Brain microvascular endothelial cell (primary cell): ENCODE measurements at places on chromosomes 5 and 9.
A peak's percentile ranks its signal among the peaks of the same experiment; 100 is the strongest.

GRCh38 chr5:124729720-124730359 is 16.6 kb downstream of the ZNF608 start:
- DNase-seq, result no peak

DNA sequence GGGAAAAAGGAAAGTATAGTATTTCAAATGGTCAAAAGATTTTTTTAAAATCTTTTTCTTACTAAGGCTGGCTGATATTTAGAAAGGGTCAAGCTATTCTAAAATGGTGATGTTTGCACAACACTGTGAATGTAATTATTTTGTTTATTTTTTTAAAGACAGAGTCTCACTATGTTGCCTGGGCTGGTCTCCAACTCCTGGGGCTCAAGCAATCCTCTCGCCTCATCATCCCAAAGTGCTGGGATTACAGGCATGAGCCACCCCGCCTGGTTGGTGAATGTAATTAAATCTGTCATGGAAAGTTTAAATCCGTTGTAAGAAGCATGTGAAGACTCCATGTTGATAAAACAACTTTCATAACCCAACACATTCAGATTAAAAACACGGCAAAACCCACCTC is 2.6 kb downstream of the UBTD2 start:
- DNase-seq, result peak; percentile 17

GRCh38 chr9:6758248-6758497 is 400 bp downstream of the KDM4C start:
- no peak for DNase-seq

DNA sequence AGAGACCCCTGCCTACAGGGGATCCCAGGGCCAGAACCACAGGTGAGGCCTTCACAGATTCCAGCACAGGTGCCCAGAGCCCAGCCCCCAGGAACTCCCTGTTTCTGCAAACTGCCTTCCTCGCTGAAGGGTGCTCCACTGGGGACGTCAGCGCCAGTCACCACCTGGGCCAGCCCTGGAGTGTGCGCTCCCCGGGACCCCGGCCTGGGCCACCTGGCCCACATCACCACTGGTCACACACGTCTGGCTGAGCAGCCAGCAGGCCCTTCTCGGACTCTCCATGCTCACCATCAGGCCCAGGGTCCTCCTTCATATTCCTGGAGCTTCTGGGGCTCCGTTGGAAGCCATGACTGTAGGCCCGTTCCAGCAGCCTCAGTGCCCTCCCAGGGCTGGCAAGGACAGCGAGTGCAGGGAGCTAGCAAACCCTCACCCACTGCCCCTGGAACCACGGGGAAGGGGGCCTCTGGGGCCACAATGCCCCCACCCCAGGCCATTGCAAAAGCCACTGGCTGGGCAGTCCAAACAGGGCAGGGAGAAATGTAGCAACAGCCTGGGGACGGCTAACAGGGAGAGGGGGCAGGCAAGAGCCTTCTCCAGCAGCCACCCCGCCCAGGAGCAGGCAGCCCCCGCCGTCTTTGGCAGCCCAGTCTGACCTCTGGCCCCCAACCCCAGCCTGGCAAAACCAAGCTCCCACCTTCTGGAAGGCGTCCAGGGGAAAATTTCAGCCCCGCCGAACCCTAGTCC is 1.3 kb downstream of the AGPAT2 start:
- no peak for DNase-seq

DNA sequence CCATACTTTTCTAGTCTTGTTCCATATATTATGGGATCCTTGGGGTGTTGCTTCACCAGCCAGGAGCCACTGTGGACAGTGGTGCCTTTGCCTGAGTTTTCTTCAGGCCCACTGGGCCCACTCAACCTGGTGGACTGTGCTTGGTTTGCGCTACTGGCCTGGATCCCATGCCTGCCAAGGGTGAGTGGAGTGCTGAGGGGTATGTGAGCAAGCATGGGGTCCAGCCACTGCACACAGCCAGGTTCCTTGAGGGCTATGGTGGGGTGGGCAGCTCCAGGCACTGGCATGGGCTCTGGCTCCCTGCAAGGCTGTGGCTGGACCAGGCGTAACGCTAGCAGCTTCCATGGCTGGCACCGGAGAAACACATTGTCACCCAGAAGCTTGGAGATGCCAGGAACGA is 13.2 kb upstream of the PRR16 start:
- DNase-seq, result no peak

DNA sequence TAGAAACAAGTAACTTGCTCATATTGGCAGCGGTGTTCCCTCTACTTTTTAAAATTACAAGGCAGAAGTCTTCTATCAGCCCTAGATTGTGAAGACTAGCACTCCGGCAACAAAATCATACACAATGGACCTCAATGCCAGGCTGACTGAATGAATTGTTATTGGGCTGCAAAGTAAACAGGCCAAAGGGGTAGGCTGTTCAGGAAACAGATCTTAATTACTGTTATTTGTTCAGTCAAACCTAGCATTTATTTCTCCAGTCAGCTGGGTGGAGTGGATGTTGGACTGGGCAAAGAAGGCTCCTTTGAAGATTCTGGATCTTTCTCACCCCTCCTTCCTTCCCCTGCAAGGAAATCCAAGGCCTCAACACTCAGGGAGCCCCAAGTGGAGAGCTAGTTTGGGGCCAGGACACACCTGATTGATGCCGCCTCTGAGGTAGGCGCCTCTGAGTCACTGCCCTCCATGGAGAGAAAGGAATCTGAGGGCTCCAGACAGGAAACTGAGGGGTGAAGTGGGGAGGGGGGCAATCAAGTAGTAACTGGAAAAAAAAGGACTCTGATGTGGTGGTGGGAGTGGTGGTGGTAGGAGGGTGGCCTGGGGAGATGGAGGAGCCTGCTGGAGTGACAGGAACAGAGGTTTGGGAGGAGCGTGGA is 35.5 kb downstream of the SERINC5 start:
- DNase-seq, result no peak

- peak; percentile 39 for DNase-seq
Measured at GRCh38 chr5:142770650-142771609, 753 bp downstream of the ARHGAP26 start.

DNA sequence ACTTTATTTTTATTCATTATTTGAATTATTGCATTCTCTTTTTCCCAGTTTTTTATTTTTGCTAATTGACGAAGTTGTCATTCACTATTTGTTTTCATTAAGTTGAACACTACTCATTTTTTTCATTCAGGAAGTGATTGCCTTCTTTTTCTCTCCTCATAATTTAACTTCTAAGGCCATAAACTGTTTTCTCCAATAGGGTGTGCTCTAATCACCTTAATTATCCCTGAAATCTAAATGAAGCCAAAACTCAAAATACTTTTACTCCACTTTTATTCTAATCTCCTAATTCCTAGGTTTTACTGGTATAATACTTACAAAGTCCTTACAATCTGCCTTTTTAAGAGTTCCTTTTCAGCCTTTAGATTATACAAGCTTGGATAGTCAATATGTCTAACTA is 2.9 kb upstream of the OR13C2 start:
- no peak for DNase-seq

GRCh38 chr5:36337597-36337996 is 35.9 kb upstream of the RANBP3L start:
- no peak for DNase-seq

DNA sequence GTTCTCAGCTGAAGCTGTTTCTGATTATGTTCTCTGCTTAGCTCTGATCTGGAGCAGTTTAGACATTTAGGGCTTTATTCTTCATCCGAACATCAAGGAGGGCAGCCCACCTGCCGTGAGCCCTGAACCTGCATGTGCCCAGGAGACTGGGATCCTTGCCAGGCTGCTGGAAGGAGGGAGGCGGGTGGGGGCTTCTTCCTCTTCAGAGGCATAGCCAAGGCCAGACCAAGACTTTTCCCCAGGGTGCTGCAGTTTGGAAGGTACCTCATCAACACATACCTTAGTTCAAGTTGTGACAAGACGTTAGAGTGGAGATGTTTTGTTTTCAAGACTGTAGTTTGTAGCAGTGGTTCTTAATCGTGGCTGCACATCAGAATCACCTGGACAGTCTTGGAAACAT is 64.9 kb downstream of the RALGPS1 start:
- DNase-seq, result no peak

DNA sequence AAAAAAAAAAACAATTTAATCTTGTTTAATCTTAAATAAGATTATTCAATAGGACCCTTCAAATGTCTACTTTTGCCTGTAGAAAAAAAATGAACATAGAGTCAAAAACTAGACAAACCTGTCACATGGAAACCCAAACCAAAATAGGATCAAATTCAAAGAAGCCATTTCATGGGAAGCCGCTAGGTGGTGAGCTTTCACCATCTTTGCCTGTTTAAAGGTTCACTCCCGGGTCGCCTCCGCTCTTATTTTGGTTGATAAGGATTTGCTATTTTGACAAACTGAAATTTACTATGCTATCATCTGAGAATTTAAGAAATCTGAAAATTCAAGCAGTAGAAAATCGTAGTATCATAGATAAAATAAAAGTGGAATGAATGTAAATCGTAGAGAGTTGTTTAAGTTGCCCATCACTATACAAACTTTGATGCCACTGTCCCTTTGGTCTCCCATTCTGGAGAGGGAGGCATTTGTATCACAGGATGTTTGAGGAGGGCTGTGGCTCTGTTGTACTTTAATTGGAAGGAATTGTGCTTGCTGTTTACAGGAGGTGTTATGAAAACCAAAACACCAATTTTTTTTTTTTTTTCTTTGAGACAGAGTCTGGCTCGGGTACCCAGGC is 43.5 kb upstream of the DNAH5 start:
- DNase-seq, result peak; percentile 71

GRCh38 chr5:9337928-9338595 is 207.8 kb downstream of the SEMA5A start:
- DNase-seq, result peak; percentile 64

DNA sequence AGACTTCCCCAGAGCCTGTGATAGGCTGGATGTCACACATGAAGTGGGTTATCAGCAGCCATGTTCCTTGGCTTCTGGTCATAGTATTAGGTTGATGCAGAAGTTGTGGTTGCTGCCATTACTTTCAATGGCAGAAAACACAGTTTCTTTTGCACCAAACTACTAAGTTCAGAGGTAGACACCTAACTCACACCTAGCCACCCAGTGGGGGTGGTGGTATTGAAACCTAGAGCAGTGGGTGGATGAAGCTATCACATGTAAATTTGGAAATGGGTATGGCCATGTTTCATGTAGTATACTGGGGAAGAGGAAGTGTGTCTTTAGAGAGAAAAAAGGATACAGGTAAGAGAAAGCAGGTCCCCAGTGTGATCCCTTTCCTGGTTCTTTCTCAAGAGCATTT is 347.9 kb upstream of the SEMA6A start:
- DNase-seq, result no peak

- DNase-seq, result no peak
Measured at GRCh38 chr9:91549177-91549576, 125.5 kb upstream of the NFIL3 start.

DNA sequence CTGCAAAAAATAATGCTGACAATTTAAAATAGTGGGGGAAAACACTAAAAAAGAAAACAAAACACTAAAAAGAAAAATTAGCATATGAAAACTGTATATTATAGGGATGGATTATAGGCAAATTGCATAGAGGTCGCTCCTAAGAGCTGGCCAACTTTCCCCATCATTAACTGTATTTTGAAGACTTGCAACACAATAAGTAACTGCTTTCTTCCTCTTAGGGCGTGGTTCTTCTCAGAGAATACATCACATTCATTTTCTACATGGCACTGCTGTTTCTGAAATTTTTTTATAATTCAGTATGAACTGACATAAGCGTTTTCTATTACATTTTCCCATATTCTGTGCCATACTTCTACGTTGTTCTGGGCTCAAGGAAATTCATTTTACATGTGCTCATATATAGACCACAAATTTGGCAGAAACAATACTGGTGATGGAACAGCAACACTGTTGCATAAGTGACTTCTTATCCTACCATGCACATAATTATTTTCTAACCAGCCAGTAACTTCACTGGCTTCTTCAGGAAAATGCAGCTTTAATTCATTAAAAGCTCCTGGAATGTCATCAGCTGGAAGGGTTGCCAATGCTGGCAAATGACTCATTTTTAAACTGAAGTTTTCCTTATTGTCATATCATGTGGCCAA is 171.2 kb upstream of the DMAC1 start:
- no peak for DNase-seq

DNA sequence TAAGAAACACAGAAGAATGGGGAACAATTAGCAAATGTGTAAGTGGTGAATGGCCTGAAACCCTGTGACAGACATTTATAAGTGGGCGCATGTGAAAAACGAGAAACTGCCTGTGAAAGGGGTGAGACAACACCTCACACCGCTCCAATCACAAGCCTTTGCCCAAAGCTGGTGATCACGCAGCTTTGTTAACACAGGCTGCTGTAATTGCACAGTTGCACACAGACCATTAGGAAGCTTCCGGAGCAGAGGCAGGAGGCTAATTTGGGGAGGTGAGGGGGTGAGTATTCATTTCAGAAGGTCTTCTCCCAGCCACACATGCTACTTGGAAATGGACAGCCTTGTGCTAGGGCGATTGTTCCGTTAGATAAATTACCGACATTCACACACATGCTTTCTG is 294.0 kb downstream of the MED10 start:
- DNase-seq, result no peak

- DNase-seq, result no peak
Measured at GRCh38 chr9:78958892-78959291, 612.9 kb upstream of the TLE4 start.

DNA sequence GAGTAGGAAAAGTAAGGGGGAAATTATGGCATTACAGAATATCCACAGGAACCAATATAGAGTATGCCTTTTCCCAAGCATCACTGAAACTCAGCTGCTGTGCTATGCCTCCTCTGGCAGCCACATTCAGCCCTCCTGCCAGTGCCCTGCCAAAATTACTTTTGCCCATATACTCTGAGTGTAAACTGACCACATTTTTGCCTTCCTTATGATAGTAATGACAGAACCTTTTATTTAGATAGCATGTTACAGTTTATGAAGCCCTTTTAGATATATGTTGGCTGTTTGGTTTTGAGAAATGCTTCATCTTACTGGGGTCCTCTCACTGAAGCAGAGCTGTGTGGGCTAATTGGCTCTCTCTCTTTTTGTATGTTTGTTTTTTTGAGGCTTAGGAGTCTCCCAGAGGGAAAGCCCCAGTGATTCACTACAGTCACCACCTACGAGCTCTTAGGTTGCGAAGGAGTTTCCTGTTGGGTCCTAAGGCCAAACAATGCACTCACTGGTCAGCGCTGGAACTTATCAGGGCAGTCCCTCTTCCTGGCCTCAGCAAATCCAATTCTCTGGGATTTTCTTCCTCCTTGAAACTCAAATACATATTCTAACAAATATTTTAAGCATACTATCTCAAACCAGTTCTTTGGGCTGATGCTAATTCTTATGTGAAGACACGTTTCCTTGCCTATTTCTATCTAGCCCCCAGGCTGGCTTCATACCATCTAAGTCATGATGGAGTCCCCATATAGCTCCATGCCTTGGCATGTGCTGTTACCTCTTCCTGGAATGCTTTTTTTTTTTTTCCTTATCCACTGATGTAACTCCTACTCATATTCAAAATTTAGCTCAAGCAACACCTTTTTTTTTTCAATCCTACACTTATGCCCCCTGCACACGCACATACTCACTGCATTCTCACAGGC is 3.7 kb downstream of the PHF24 start:
- DNase-seq, result peak; percentile 23

DNA sequence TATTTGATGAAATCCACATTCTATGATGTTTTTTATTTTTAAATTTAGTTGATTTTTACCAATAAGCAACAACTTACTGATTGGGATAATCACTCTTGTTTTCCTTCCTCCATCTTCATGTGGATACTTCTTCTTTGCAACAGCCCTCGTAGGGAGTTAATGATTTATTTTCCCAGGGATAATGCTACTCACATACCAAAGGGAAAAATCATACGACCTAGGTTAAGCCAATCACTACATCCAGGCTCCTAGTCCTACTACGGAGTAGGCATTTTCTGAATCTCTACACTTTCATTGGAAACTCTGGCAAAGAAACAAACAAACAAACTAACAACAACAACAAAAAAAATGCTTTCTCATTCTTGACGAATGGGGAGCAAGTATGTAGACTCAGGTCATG is 663.4 kb downstream of the PTPRD start:
- DNase-seq, result no peak
